ENCODE measurements at places on chromosomes 7 and 10.

- no peak for DNase-seq
Observed at GRCh38 chr10:34704526-34705184, 110.4 kb downstream of the PARD3 start.

DNA sequence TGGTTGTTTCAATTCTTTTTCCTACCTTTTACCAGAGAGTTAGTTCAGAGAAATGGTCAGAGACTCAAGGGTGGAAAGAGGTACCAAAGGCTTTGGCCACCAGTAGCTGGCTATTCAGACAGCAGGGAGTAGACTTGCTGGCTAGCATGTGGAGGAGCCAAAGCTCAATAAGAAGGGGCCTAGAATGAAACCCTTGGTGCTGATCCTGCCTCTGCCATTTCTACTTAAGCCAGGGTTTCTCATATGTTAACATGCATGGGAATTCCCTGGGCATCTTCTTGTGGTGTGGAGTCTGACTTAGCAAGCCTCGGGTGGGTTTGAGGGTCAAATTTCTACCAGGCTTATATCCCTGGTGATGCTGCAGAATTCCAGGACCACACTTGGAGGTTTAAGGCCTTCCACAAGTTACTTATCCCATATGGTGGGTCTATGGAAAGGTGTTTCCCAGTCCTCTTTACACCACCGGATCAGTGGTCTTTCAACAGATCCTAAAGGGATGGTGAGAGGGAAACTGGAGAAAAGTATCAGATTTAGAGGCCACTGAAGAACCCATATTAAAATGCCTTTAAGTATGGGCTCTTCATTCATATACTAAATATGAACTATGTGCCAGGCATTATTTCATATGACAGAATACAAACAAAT is 3.2 kb downstream of the IL6 start:
- no peak for DNase-seq

- DNase-seq: no peak
Observed at GRCh38 chr10:95496246-95496911, 64.8 kb downstream of the SORBS1 start.

DNA sequence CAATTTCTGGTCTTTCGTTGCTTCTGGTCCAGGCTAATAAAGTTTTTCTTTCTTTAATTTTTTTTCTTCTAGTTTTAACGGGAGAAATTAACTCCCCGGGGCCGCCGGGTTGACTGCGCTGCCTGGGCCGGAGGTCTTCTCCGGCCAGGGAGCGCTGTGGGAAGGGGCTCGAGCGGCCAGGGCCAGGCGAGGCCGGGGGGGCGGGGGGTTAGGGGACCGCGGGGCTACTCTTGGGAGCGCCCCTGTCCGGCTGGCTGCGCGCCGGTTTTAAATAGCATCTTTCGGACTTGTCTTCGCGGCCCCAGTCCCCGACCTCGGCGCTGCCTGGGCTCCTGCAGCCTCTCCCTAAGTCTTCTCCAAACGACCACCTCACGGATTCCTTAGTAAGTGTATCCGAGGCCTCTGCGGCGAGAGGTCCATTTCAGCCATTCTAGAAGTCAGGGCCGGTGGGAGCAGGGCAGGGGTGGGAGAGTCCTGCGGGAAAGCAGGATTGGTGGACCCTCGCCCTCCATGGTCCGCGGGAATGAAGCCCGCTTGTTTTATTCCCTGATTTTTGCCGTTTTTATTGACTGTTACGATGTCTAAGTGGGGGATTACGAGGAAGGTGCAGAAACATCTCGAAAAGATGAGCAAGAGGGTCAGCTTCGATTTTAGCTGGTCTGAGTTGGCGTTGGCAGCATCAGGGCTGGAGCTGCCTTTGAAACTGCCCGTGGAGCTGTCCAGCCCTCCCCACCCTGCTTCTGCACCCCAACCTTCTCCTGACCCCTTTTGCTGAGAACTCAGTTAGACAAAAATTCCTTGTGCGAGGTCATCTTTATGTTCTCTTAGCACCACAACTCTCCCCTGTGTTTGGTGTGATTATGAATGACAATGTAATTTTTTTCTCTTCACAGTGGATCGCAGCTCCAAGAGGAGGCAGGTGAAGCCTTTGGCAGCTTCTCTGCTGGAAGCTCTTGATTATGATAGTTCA is 555 bp downstream of the PHF14 start:
- peak; percentile 28 for DNase-seq

GRCh38 chr10:97111615-97112014 is 74.1 kb downstream of the SLIT1 start:
- DNase-seq: no peak

DNA sequence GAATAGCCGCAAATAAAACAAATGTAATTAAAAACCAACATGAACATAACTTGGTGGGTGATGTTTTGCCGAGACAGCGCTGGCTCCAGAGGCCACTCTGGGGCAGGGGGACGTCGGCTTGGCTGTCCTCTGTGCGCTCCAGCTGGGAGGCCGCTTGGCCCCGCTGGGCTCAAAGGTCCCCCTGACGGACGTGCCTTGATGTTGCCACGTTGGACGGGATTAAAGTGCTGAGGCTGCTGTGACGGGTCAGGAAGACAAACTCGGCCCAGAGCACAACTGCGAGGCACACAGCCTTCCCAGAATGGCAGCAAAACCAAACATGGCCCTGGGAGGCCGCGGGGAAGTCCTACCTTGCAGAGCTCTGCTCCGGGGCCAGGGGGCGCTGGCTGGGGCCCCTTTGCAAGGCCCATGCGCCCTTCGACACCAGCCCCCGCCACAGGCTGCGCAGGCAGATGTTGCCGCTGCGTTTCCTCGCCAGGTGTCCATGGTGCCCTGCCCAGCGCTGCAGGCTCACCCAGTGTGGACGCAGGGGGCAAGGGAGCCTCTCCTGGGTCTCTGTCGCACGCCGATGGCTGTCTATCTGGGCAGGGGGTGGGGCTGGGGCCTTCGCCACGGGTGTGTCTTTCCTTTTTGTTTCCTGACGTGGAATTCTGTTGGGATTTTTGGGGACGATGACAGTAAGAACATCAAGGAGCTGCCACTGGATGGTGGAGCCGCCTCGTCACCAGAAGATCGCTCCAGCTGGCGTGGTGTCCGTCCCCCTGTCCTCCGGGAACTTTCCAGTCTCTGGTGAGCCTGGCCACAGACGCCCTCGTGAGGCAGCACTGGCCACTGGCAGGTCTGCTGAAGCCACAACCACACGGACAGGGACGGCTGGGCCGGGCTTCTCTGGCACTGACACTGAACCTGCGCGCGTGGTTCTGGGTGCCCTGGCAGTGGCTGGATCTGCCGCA is 99.6 kb upstream of the DIP2C start:
- peak; percentile 41 for DNase-seq

GRCh38 chr10:21053953-21054690 is 157.0 kb upstream of the NEBL start:
- no peak for DNase-seq

Data from germinal center (tissue), 1 donor.